Immature natural killer cell (primary cell): ENCODE measurements at places on chromosomes 11 and 22. TPM values are rescaled to one million over a fixed set of nuclear protein-coding genes. Genes with fewer than 3 reads are reported as not detected.

The PIWIL4 gene
- not detected for polyA plus RNA-seq

GRCh38 chr11:64856382-64857227, 12.2 kb upstream of the CDC42BPG start:
- H3K36me3 ChIP-seq = peaks cover 14% of the 10 kb centered on the region
- DNase-seq = no peak
- H3K4me3 ChIP-seq = peak overlapping the region; percentile 74
- peaks cover 87% of the 10 kb centered on the region for H3K4me1 ChIP-seq
- H3K27ac ChIP-seq = peak overlapping the region; percentile 96

DNA sequence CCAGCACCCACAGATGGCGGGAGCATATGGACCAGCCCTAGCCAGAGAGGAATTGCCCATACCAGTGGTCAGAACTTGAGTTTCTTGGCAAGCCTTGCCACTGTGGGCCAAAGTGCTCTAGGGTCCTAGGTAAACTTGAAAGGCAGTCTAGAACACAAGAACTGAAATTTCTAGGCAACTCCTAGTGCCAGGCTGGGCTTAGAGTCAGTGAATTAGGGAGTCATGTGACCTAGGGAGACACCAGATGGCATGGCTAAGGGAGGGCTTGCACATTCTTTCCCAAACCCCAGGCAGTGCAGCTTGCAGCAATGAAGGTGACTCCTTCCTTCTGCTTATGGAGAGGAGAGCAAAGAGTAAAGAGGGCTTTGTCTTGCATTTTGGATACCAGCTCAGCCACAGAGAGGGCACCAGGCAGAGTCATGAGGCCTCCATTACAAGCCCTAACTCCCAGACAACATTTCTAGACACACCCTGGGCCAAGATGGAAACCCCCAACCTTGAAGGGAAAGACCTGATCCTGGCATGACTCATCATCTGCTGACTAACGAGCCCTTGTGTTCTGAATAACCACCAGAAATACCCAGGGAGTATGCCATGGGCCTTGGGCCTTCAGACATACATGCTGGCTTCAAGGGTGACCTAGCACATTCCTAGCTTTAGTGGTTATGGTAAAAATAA, 19.2 kb upstream of the OR56A3 start:
- no peaks in the 10 kb centered on the region for H3K36me3 ChIP-seq
- H3K4me1 ChIP-seq = no peaks in the 10 kb centered on the region
- no peak overlapping the region for H3K27ac ChIP-seq

DNA sequence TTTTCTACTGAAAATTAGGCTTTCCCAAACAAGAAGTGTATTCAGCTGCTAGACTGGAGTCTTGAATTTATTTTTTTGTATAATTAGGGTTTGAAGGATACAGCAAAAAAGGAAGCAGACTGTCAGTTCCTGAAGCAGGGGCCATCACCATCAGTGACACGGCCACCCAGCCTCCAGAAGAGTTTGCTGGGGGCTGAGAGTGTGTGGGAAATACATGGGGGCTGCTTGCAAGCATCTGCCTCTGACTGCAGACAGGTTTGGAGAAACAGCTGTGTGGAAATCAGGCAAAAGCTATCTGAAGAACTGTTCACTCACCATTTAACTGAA, 23.0 kb downstream of the FZD4 start:
- DNase-seq = no peak
- peaks cover 5% of the 10 kb centered on the region for H3K36me3 ChIP-seq
- peaks cover 12% of the 10 kb centered on the region for H3K4me1 ChIP-seq
- H3K4me3 ChIP-seq = no peak overlapping the region
- H3K27ac ChIP-seq = no peak overlapping the region

DNA sequence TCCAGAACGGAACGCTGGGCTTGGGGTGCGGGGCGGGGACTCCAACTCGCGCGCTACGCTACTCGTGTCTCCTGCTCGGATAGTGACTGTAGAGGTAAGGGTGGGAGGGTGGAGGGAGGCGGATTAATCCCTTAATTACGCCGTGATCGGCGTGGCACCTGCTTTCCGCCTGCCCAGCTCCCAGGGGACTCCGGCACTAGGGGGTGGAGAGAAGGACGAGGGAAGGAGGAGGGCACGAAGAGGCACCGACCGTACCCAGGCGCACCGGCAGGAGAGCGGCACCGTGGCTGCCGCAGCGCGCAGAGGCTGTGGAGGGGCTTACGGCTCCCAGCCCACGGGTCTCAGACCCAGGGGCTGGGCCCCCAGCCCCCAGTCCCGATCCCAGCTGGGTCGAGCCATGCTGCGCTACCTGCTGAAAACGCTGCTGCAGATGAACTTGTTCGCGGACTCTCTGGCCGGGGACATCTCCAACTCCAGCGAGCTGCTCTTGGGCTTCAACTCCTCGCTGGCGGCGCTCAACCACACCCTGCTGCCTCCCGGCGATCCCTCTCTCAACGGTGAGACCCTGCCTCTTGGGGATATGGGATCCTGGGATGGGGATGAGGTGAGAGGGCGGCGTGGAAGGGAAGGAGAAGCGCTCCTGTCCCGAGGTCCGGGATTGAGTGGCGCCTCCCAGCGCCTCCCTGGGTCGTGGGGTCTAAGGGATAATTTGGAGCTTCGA, at the start of gene ROBO3:
ROBO3 (plus strand) TSS at position 252 of the 721 bp plus-strand sequence; CDS start at position 398, 146 bp downstream.
- peaks cover 52% of the 10 kb centered on the region for H3K27me3 ChIP-seq
- DNase-seq = no peak
- no peaks in the 10 kb centered on the region for H3K36me3 ChIP-seq
